ENCODE measurements at places on chromosomes 3 and 15.

- no peak for DNase-seq
These were observed 12.1 kb downstream of the SACM1L start for GRCh38 chr3:45701172-45701867.

DNA sequence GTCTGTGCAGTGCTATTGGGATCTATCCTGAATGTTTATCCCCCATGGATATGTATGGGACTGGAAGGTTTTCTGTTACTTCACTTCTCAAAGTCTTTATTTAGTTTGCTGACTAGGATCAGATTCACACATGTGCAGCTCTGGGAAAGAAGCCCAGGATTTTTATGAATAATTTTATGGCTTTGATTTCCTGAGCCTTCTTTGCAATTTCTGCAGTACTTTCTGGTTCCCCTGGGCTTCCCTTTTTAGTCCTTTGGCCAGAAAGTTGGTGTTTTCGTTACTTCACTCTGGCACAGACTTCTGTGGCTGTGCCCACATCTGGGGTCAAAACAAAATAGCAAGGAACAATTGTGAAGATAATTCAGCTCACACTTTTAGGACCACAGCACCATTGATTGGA, 721.0 kb downstream of the OTOL1 start:
- DNase-seq = no peak

DNA sequence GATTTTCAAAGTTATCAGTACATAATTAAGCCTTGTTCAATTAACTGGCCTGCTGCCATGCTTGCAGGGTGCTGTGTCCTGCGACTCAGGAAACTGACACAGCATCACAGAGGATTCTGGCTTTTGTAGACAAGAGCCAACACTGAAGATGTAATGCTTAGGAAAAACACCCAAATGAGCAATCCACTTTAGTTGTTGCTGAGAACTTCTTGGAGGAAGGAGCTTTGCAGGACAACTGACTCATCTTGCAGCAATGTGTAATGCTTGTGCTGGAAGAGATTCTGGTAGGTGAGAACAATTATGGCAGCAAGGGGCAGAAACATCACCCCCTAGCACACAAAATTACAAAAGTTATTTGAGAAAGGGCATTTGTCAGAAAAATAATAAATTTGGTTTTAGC, 67.6 kb downstream of the NLGN1 start:
- DNase-seq = no peak

DNA sequence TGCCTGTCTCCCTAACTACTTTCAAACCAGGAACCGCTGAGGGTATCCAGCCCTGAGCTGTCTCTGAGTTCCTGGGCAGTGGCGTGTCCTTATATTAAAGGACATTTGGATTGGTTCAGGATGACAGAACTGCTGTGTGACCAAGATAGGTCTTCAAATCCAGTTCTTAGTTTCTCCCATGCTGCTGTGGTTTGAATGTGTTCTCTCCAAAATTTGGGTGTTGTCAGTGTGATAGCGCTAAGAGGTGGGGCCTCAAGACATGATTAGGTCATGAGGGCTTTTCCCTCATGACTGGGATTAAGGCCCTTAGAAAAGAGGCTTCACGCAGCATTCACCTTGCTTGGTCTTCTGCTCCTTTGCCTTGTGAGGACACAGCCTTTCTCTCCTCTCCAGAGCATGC, 376.5 kb upstream of the TPM1 start:
- no peak for DNase-seq

- no peak for DNase-seq
These were observed 166.2 kb downstream of the LRTM1 start for GRCh38 chr3:54761637-54762036.

Data from NCI-H2171 treated with DMSO at 0.1 percent for 48 hours (cell line).